ENCODE measurements at places on chromosomes 3 and 15.

DNA sequence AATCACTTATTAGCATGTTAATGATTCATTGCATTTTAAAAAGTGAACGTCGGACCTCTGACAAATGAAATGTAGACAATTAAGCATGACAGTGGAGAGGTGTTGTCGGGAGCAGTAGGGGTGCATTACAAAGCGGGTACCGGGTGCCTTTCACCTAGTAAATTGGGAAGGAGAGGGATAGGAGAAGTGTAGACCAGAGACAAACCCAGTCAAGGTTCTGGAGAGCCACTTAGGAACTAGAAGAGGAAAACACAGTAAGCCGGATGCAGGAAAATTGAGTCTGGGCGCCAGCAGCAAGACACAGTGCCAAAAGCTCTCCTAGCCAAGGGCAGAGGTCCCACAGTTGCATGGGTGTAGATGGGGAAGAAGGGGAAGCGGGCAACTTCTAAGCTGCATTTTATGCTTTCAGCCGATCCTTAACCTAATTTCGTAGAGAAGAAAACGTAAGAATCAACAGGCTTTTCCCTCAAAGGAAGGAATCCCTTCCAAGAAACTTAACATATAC lies 3.1 kb upstream of the CERS3 start:
- no peak for DNase-seq

DNA sequence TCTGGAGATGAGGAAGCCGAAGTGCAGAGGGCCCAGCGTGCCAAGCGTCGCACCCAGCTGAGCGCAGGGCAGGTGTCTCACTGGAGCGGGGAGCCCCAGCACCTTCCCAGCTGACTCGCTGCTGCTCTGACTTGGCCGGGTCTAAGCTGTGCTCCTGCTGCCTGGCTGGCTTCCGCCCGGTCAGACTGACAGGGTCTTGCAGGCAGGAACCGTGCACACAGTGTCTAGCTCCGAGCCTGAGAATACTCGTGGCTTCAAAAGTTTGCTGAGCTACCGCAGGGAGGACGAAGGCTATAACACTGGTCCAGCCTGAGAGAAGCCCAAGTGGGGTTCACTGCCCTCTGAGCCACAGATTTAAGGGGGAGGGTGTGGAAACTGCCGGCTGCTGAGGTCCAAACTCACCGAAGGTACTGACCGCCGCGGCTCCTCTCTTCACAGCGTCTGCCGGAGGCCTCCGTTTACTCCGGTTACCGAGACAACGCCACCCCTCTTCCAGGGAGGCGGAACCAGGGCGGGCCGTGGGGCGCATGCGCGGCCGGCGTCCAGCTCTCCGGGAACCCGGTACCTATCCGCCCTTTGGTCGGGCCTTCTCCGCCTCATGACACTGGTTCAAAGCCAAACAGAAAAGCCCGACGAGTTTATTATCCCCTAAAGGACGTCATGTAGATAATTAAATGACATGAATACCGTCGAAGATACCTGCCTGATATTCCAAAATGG lies at the start of gene CFAP44:
Gene CFAP44, minus strand, starts transcription at position 443 of the 720 bp plus-strand sequence. CDS start 7,829 bp downstream, outside the sequence.
- DNase-seq: no peak

DNA sequence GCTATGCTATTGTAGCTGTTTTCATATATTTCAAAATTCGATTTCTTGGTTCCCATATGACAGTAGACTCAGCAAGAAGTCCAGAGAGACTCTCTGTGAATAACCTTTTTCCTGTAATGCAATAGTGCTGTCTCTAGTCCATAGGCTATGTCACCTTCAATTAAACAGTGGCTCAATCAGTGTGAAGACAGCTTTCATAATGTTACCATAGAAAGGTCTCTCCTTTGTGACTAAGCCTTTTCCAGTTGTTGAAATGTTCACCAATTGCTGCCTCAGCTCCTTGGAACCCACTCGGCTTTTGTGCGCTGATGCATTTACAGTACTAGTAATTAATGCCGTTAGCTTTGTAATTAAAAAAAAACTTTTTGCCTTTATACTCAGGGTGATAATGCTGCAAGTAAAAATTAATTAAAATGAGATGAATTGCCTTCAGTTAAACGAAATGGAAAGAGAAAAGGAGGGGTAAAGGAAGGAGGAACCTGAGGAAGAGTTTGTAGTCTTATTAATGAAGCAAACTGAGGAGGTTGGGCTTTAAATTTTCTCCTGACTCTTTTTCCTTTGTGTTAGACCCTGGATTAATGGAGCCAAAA lies 214.8 kb downstream of the LSAMP start:
- no peak for DNase-seq

GRCh38 chr3:9087831-9088413 lies 124.7 kb upstream of the RAD18 start:
- DNase-seq: no peak

DNA sequence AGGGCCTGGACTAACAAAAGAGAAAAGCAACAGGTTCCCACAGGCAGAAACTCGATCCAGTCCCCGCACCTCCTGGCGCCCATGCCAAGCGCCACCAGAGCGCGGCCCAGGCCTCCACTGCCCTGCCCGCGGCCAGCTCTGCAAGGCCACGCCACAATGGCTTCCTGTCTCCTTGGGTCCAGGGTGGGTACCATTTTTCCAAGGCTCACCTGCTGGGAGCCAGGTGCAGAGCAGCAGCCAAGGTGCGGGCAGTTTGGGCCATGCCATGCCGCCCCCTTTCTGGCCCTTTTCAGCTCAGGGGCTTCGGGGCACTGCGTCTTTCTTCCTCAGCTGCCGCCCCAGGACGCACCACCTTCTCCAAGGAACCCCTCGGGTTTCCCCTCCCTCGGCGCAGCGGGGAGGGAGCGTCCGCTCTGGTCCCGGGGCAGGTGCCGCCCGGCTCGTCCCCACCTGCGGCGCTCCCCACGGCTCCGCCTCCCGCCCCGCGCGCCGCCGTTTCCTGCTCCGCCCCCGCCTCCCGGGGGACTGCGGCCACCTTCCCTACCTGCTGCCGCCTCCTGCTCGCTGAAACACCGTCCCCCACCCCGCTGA lies at the start of gene ILDR1:
Gene ILDR1, minus strand, starts transcription at position 437 of the 591 bp plus-strand sequence. Its CDS starts 170 bp downstream, at position 267.
- peak; percentile 62 for DNase-seq
